ENCODE measurements at places on chromosomes 2 and 18. TPM values are rescaled to one million over a fixed set of nuclear protein-coding genes. Genes with fewer than 3 reads are reported as not detected.

- no peak for DNase-seq
Observed at GRCh38 chr18:37327063-37327577, 238.5 kb downstream of the CELF4 start.

- DNase-seq, result no peak
Observed at GRCh38 chr18:39561126-39561525, 1995.5 kb upstream of the CELF4 start.

DNA sequence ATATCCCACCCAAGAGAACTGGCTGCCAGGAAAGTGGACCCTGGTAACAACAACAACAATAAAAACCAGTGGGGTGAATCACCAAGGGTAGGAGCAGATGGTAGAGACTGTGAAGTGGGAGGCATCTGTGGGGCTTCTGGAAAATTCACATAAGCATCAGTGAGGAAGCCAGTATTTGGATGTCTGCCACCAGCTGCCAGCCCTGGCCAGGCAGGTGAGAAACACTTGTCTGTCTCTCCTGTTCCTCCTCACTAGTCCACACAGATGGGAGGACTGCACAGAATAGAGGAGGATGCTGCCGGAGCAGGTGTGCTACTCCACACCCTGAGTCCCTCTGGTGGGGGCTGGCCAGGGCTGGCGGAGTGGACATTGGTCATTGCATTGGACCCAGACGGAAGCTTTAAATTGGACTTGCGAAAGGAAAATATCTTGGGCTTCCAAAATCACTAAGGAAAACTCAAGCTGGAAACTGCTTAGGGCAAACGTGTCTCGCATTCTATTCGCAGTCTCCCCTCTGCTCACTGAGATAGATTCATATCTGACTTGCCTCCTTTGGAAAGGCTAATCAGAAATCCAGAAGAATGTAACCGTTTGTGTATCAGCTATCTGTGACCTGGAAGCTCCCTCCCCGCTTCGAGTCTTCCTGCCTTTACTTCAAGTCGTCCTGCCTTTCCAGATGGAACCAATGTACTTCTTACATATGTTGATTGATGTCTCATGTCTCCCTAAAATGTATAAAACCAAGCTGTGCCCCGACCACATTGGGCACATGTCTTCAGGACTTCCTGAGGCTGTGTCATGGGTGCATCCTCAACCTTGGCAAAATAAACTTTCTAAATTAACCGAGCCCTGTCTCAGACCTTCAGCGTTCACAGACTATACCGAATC, 69.1 kb downstream of the NAB1 start:
- DNase-seq, result no peak

GRCh38 chr2:30509716-30510115, 62.7 kb downstream of the LCLAT1 start:
- DNase-seq, result no peak

- no peak for DNase-seq
Observed at GRCh38 chr2:150207979-150208378, 279.5 kb downstream of the RND3 start.

PCARE gene
- polyA plus RNA-seq, result not detected

MAP3K19 gene
- not detected for polyA plus RNA-seq

DNA sequence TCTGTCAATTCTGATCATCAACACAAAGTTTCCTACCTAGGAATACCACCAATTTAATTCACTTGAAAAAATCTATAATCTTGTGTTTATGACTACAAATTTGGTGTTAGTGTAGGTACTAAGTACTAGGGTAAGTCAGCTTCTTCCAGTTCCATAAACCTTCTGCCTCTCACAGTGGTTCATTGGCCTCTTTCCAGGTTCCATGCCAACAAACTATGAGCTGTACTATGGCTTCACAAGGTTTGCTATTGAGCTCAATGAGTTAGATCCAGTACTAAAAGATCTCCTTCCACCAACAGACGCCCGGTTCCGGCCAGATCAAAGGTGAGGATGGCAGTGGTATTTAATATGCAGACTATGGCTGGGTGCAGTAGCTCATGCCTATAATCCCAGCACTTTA, 58.8 kb downstream of the PRKRA start:
- no peak for DNase-seq

DNA sequence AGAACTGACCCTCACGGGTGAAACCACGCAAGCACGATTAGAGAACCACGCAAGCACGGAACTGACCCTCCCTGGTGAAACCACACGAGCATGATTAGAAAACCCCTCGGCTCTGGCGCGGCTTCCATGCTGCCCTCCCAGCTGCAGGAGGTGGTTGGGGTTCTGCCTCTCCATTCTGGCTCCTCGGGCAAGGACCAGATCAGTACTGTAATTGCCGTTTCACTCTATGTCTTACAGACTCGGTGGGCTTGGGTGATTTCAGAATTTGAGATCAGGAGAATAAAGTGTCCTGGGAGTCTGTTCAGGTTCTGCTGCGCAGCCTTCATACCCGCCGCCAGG, 58.3 kb upstream of the KCNG2 start:
- no peak for DNase-seq

Measured in naive B cell (primary cell).